Activated CD8-positive, alpha-beta memory T cell treated with anti-CD3 and anti-CD28 coated beads for 48 hours (primary cell): ENCODE measurements at places on chromosomes 3 and 15.

GRCh38 chr3:138314751-138315150, 14.9 kb downstream of the NME9 start:
- no peak for DNase-seq

- no peak for DNase-seq
These were observed 122.9 kb downstream of the ARRDC4 start for GRCh38 chr15:98083203-98083910.

DNA sequence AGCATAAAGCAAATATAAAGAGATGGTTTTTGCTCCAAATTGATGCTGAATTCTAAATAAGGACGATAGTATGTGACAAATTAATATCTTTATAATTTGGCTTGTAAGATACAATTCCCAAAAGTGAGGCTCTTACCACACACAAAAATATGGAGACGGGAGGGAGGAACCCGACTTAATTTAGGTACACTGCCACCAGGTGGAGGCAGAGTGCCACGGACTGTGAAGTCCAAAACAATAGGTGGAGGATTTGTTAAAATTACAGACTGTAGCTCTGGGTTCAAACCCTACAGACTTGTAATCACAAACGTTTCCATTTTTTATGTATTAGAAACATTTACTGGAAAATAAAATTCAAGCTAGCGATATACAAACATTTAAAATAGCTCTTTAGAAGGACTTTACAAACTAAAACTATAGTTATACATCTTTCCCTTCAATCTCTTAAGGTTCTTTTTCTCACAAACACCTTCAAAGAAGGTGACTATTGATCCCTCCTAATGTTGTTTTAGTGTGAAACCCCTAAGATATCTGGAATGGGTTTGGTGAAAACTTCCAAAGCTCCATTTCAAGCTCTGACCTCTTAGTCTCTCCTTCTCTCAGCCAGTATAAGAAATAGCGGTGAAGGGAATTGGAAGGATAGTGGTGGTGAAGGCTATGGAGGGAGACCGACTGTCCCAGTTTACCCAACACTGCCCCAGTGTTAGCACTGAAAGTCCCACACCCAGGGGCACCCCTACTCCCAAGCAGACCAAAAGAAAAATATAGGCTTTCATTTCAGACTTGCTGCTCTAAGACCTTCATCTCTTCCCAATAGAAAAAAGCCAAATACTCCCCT, 89.7 kb downstream of the AQP9 start:
- peak; percentile 9 for DNase-seq

DNA sequence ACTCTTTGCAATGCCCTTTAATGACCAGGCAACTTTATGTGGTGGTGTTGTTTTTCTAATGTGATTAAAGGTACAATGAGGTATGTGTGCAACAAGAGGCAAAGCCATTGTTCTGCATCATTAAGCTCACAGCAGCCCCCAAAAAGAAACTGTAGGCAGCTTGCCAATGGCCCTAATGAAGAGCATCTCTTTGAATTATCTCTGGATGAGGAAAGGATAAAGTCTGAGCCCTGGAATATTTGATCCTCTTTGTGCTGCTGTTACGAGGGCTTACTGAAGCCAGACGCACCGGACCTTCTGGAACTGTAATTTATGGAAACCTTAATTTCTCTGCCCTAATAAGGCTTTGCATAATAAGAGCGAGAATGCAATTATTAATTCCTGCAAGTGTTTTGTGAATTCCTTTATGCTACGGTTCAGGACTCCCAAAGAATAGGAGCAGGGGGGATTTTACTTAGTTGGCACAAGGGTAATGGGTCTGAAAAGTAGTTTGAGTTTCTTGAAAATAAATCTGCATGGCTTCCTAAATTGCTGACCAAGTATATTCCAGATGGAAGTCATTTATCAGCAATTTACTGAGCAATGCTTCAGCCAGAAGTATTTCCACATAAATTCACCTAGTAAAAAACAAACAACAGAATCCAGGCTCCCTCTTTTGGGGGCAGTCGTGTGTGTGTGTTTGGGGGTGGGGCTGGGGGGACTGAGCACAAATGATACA, 193.4 kb downstream of the PDZRN3 start:
- no peak for DNase-seq

- DNase-seq = no peak
These were observed 83.6 kb upstream of the GSK3B start for GRCh38 chr3:120177707-120178306.

GRCh38 chr3:12797124-12797891, 828 bp downstream of the CAND2 start:
- DNase-seq = no peak

- no peak for DNase-seq
These were observed 59.9 kb downstream of the FAM43A start for GRCh38 chr3:194745422-194746184.

DNA sequence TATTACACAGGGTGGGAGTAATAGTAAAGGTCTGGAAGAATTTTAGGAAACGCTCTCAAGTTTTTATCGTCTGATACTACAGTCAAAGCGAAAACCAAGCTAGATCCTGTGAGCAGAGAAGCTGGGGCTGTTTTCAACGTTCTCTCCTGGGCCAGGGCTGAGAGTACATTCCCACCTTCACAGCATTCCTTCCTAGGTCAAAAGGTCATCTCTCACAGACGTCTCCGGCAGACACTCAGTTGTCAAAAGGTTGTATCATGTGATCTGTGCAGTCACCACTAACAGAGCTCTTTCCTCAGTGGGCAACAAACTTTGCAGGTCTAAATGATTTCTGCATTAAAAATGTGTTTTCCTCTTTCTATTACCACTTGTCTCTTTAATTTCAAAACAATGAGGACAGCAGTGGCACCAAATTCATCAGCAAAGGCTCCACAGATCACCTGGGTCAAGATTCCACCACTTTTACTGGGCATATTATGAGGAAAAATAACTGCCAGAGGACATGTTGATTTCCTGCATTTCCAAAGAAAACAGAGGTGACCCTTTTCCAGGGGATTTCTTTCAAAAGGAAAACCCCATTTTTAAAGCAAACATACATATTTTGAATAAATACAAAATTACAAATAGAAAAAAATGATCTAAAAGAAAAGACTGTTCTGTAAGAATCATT, 41.9 kb downstream of the MEIS2 start:
- no peak for DNase-seq

- DNase-seq = no peak
These were observed 22.2 kb downstream of the P2RY1 start for GRCh38 chr3:152857082-152857481.

DNA sequence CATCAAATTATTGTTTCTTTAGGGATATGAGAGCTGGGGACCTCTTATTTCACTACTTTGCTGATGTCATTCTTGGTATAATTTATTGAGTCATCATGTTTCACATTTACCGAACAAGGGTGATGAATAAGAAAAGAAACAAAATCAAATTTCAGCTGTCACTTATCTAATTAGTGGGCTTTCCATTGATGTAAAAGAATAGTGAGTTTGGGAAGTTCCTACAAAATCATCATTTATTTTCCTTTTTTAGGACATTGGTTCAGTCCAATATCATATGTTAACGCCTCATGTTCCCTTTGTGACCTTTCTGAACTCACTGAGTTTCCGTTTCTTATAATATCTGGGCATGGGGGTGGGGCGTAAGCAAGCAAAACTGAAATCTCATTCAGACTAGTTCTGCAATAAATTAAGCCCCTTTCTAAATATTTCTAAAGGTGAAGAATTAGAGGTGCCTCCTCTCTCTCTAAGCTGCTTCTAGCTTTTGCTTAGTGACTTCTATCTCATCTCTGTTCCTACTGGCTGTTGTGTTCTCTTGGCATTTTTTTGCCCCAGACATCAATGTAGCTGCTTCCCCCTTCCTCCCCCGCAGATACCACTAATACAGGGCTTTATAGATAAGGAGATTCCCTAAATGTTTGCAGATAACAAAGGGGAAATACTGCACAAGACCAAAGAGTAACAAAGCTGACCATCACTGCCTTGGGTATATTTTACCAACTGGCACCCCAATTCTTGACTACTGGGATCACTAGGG, 238.0 kb upstream of the CTNNB1 start:
- no peak for DNase-seq

DNA sequence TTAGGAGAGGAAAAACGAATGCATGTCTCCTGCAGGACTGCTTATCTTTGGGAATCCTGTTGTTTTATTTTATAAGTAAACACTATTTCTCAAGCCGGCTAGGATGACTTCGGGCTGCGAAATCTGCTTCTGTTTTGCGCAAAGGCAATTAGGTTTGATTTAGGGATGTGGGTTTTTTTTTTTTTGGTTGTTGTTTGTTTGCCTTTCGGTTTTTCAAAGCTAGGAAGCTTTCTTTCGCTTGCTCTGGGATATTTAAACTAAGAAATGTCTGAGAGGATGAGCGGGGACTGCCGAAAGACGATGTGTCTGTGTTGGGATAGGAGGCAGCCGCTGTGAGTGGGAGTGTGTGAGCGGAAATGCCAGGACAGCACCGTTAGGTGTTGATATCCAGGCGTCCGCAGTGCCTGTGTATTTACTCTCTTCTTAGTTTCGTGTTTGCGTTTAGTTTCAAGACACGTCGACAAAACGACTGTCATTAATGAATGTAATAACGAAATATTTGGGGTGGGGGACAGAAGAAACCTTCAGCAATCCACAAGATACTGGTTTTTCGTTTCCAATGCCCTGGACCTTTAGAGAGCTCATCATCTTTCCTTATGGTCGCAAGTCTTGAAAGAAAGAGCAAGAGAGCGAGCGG, 604 bp downstream of the ISL2 start:
- no peak for DNase-seq

DNA sequence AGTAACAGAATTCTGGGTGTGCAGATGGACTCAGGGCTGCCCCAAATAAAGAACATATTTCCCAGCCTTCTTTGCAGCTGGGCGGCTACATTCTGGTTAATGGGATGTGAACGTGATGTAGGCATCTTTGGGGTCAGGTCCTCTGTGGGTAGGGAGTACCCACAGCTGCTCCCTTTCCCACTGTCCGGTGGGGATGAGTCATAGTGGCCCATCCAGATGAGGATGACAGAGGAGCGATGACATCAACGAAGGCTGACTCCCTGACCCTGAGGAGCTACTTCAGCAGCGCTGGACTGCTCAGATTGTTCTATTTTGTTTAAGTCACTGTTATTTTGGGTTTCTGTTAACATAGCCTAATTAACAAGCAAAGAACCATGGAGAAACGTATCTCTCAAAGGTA, 38.0 kb downstream of the SRPRB start:
- no peak for DNase-seq

- DNase-seq = no peak
These were observed 71.6 kb downstream of the CLASP2 start for GRCh38 chr3:33646406-33646805.

- no peak for DNase-seq
These were observed 33.7 kb downstream of the ZBTB11 start for GRCh38 chr3:101643009-101643844.

DNA sequence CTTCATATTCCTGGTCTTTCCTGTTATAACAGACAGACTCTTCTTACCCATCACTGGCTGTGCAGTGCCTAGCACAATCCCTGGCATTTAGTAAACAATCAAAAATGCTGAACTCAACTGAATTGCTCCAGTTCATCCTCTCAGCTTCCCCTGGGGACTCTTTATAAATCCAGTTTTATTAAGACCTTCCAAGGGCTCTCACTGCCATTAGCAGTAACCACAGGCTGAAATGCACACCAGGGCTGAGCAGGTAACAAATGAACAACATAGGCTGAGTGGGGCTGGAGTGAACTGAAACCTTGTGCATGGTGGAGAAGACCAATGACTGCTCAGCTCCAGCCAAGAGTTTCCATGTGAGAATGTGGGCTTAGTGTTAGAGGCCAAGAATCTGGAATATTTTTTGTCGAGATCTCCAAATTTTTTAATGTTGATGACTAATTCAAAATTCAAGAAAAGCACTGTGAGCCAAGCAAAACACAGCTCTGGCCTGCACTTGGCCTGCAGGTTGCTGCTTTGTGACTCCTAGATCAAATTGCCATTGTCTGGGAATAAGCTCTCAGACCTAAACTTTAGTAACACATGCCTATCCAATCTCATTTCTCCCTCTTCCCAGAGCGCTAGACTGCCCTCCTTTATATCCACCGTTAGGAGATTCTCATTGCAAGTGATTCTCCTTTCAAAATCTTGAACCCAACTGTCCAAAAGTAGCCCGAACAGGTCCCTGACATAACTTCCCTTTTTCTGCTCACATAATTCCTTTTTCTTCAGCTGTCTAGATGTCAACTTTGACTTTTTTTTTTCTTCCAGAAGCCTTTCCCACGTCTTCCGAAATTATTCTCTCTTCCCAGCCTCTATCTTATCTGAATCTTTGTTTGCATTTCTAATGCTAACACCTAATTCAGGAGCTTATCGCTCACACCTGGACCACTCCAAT, 7.4 kb downstream of the SQOR start:
- DNase-seq = no peak

DNA sequence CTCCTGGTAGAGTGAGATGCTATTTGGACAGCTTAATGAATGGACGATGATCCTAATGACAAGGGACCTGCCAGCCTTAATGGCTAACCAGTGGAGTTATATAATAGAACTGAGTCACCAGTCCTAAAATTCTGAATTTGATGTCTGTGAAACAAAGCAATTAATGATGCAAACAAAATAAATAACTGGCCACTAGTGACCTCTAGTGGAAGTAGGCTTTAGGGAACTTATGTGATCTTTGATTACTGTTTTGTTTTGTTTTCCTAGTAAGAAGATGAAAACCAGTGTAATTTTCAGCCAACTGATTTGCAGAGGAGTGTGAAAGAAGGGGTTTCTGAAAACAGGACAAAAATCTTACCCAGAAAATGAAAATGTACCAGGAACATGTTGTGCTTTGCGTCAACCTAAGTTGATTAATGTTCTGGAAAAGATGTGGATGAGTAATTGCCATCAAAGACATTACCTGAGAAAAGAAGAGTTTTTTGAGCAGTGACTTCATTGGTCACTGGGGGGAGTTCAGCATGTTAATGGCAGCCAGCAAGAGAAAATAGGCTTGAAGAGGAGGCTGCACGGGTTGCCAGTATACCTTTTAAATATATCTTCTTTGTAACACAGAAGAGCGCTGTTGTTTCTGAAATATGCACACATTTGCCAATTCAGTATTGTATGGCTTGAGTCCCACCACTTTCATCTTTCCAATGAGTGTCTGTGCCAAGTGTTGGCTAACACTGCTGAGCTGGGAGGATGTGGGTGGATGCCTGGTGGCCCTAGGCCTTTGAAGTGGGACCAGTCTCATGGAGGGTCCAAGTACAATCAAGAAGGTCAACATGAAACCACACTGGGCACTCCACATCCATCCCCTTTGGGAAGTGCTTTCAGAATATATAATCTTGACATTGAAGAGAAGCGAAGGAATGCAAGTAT, 9.3 kb downstream of the VEPH1 start:
- DNase-seq = no peak

DNA sequence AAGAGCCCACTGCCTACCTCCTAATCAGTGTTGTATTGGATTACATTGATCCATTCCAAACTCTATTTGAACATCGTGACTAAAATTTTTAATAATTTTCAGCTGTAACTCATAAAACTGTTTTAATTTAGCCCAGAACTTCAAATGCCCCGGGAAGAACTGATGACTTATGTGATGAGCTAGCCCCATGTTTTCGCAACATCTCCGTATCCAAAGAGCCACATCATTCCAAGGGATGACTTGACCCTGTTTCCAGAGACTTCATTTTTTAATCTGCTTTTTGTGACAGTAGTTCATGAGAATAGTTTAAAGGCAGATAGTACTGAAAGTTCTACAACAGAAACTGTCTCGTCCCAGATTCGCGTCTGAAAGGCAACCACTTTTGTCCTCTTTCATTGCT, 97.4 kb downstream of the STAC start:
- no peak for DNase-seq

GRCh38 chr3:126992216-126992615, 9.3 kb downstream of the PLXNA1 start:
- no peak for DNase-seq

- no peak for DNase-seq
These were observed 133.9 kb upstream of the PFN2 start for GRCh38 chr3:150104564-150104963.
